CD4-positive, alpha-beta T cell (primary cell): ENCODE measurements at places on chromosomes 11 and 22. TPM values are rescaled to one million over a fixed set of nuclear protein-coding genes. Genes with fewer than 3 reads are reported as not detected.
A peak's percentile ranks its signal among the peaks of the same experiment; 100 is the strongest.

GRCh38 chr22:47457021-47457420 is 694.6 kb downstream of the TBC1D22A start:
- no peak overlapping the region for H3K27ac ChIP-seq
- no peak overlapping the region for H3K4me3 ChIP-seq
- no peaks in the 10 kb centered on the region for H3K4me1 ChIP-seq
- no peaks in the 10 kb centered on the region for H3K36me3 ChIP-seq

DNA sequence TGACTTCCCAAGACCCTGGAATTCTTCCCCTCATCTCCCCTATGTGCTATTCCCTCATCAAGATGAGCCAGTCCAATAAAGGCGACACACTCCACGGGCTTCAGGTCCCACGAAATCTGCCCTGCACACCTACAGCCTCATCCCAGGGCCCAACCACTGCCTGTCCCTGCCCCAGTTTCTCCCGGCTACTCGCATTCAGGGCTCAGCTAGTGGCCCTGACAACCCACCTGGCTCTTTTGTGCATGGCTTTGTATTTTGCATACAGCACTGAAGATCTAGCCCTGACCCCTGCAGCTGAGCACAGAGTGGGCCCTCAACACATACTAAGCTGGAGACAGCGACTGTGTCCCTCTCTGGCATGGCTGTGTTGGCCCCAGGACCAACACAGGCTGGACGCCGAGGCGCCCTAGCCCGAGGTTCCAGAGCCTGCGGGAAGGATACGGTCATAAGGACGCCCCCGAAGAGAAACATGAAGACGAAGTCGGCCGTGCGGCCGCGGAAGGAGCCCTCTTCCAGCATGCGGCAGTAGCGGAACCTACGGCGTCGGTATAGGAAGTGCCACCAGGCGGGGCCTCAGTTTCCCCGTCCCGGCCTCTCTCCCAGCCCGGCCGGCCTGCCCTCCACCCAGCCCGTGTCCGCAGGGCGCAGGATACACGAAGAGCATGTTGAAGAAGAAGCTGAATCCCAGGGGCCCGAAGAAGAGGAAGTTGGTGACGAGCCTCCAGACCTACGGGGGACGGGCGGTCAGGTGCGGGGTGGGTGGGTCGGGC is 710 bp downstream of the DERL3 start:
- no peaks in the 10 kb centered on the region for H3K27me3 ChIP-seq
- peaks cover 25% of the 10 kb centered on the region for H3K4me1 ChIP-seq
- peaks cover 25% of the 10 kb centered on the region for H3K36me3 ChIP-seq
- H3K4me3 ChIP-seq, result peak overlapping the region; percentile 80

GRCh38 chr11:37141707-37142106 is 543.7 kb upstream of the RAG2 start:
- DNase-seq, result no peak
- no peak overlapping the region for H3K4me3 ChIP-seq
- no peaks in the 10 kb centered on the region for H3K4me1 ChIP-seq

- no peaks in the 10 kb centered on the region for H3K36me3 ChIP-seq
- DNase-seq, result no peak
These were observed 127.2 kb upstream of the ALX4 start for GRCh38 chr11:44437122-44437521.

DNA sequence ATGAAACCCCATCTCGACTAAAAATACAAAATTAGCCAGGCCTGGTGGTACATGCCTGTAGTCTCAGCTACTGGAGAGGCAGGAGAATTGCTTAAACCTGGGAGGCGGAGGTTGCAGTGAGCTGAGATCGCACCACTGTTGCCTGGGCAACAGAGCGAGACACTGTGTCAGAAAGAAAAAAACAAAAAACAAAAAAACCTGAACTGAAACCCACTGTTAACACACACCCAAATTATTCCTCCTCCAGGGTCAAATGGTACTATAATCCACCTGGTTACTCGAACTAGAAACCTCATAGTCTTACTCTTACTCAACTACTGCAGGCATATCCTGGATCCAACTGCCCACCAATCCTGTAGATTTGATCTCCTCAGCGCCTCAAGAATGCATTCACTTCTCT is 35.5 kb downstream of the USP28 start:
- no peaks in the 10 kb centered on the region for H3K4me1 ChIP-seq
- no peak overlapping the region for H3K4me3 ChIP-seq
- H3K27ac ChIP-seq, result no peak overlapping the region
- no peaks in the 10 kb centered on the region for H3K27me3 ChIP-seq
- H3K36me3 ChIP-seq, result peaks cover 18% of the 10 kb centered on the region

GRCh38 chr11:60831501-60832079 is 10.3 kb upstream of the CCDC86 start:
- H3K4me1 ChIP-seq, result peaks cover 5% of the 10 kb centered on the region
- H3K27me3 ChIP-seq, result no peaks in the 10 kb centered on the region
- no peaks in the 10 kb centered on the region for H3K36me3 ChIP-seq
- H3K4me3 ChIP-seq, result no peak overlapping the region

DNA sequence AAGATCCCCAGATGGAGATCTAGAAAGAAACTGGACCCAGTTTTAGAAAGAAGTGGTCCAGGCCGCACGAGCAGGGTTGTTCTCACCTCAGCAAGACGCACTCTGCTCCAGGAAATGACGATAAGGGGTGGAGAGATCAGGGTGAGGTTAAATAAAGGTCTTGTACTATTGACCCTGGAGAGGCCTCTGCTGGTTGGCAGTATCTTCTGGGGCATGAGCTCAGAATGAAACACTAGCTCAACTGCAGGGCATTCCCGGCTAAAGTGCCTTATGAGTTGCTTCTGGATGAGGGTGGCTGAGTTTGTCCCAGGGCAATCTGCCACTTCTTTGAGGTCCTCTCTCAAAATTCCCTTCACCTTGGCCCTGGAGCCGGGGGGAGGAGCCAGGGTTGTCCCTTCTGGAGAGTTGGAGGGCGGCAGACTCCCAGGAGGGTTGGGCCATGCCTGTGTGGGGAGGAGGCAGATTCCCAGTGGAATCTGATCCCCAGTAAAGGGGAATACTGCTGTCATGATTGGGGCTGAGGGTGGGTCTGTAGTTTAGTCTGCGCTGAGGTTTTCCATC is 10.9 kb downstream of the USP2 start:
- DNase-seq, result no peak
- no peak overlapping the region for H3K27ac ChIP-seq
- no peaks in the 10 kb centered on the region for H3K36me3 ChIP-seq
- H3K27me3 ChIP-seq, result peaks cover 24% of the 10 kb centered on the region
- no peak overlapping the region for H3K4me3 ChIP-seq
- H3K4me1 ChIP-seq, result peaks cover 13% of the 10 kb centered on the region

DNA sequence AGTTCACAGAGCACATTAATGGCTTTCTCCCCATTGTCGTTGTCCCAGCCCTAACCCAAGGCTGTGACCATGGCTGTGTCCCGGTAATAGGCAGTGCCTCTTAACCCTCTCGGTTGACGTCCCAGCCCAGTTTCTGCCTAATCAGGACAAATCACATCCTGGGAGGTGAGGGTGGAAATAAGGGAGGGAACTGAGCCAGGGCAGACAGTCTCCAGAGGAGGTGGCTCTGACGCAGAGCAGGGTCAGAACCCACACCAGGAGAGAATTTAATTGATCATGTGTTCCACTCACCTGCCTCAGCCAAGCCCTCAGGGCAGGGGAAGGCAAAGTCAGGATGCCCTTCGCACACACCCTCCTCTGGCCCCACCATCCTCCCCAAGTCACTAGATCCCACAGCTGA is 17.0 kb downstream of the SLC43A1 start:
- no peaks in the 10 kb centered on the region for H3K27me3 ChIP-seq
- H3K4me3 ChIP-seq, result no peak overlapping the region
- no peak overlapping the region for H3K27ac ChIP-seq
- DNase-seq, result no peak
- H3K36me3 ChIP-seq, result peaks cover 35% of the 10 kb centered on the region

DNA sequence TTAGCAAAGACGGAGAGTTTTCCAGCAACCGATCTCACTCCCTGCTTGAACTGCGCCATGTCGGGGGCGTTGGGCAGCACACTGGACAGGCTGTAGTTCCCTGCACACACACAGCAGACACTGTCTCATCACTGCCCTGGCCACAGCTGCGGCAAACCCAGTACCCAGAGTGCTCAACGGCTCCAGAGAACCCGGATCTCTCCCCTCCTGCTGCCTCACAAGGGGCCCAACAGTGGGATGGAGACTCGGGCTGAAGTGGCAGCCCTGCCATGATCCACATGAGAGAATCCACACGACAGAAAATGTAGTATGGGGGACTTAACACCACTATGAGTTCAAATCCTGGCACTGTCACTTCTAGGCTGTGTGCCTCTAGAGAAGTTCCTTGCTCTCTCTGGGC is 58.0 kb downstream of the ARFGAP3 start:
- H3K36me3 ChIP-seq, result peaks cover 55% of the 10 kb centered on the region
- H3K4me3 ChIP-seq, result no peak overlapping the region
- DNase-seq, result no peak
- no peaks in the 10 kb centered on the region for H3K4me1 ChIP-seq
- H3K27me3 ChIP-seq, result no peaks in the 10 kb centered on the region
- H3K27ac ChIP-seq, result no peak overlapping the region

- no peak overlapping the region for H3K4me3 ChIP-seq
- H3K27ac ChIP-seq, result no peak overlapping the region
- DNase-seq, result no peak
- peaks cover 9% of the 10 kb centered on the region for H3K27me3 ChIP-seq
These were observed 32.5 kb upstream of the SLC22A9 start for GRCh38 chr11:63337070-63337469.

GRCh38 chr11:72238492-72239312 is 5.3 kb downstream of the PHOX2A start:
- no peak overlapping the region for H3K27ac ChIP-seq
- peaks cover 24% of the 10 kb centered on the region for H3K4me1 ChIP-seq
- DNase-seq, result no peak
- no peak overlapping the region for H3K4me3 ChIP-seq
- H3K27me3 ChIP-seq, result peaks cover 38% of the 10 kb centered on the region

DNA sequence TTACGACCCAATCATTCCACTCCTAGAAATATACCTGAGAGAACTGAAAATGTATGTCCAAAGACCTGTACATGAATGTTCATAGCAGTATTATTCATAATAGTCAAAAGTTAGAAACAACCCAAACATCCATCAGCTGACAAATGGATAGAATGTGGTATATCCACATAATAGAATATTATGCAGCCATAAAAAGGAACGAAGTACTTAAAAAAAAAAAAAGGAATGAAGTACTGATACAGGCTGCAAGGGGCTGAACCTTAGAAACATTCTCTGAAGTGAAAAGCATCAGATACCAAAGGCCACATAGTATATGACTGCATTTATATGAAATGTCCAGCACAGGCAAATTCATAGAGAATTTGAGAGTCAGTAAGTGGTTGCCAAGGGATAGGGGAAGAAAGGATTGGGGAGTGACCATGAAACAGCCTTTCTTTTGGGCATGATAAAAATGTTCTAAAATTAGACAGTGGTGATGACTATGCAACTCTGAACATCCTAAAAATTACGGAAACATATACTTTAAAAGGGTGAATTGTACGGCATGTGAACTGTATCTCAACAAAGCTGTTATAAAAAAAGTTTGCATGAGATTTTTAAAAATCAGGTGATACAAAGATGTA is 1.8 kb downstream of the TPST2 start:
- no peaks in the 10 kb centered on the region for H3K27me3 ChIP-seq
- peaks cover 7% of the 10 kb centered on the region for H3K36me3 ChIP-seq
- no peak overlapping the region for H3K27ac ChIP-seq
- H3K4me1 ChIP-seq, result peaks cover 62% of the 10 kb centered on the region
- no peak for DNase-seq

DNA sequence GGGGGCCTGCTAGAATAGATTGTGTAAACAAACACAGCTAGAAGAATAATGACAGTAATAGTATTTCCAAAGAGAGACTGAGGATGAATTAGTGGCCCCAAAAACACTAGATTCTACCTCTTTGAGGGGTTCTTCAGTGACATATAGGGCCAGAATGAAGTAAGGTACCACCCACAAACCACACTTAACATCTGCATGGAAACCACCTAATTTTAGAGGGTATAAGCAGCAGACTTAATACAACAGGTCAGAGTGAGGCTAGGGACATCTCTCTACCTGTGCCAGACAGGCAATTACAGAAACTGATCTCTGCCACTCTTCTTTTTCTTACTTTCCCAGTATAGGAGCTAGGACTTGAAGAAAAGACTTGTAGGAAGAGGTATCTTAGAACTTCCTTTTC is 20.1 kb downstream of the ELP4 start:
- no peak overlapping the region for H3K4me3 ChIP-seq
- H3K4me1 ChIP-seq, result no peaks in the 10 kb centered on the region
- no peaks in the 10 kb centered on the region for H3K27me3 ChIP-seq

- no peak for DNase-seq
- no peak overlapping the region for H3K27ac ChIP-seq
- no peaks in the 10 kb centered on the region for H3K4me1 ChIP-seq
- H3K27me3 ChIP-seq, result no peaks in the 10 kb centered on the region
- no peak overlapping the region for H3K4me3 ChIP-seq
These were observed 24.4 kb upstream of the PSMA1 start for GRCh38 chr11:14544611-14545010.

DNA sequence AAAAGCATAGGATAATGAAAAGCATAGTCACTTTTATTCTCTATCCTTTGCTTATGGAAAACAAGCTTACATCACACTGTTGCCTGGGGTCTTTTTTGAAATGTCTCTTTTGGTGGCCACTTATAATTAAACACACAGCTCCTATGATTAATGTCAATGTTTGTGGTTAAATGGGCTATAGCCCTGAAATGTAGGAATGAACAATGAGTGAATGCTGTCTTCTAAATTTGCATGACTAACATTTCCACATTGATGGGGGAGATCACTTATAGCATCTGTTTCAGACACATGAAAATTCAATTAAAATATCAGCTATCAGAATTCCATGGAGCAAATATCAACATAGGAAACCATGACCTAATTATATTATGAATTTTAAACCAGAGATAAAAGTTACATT is 171.4 kb upstream of the FAT3 start:
- H3K4me3 ChIP-seq, result no peak overlapping the region
- no peak overlapping the region for H3K27ac ChIP-seq
- no peaks in the 10 kb centered on the region for H3K36me3 ChIP-seq
- no peaks in the 10 kb centered on the region for H3K4me1 ChIP-seq

DNA sequence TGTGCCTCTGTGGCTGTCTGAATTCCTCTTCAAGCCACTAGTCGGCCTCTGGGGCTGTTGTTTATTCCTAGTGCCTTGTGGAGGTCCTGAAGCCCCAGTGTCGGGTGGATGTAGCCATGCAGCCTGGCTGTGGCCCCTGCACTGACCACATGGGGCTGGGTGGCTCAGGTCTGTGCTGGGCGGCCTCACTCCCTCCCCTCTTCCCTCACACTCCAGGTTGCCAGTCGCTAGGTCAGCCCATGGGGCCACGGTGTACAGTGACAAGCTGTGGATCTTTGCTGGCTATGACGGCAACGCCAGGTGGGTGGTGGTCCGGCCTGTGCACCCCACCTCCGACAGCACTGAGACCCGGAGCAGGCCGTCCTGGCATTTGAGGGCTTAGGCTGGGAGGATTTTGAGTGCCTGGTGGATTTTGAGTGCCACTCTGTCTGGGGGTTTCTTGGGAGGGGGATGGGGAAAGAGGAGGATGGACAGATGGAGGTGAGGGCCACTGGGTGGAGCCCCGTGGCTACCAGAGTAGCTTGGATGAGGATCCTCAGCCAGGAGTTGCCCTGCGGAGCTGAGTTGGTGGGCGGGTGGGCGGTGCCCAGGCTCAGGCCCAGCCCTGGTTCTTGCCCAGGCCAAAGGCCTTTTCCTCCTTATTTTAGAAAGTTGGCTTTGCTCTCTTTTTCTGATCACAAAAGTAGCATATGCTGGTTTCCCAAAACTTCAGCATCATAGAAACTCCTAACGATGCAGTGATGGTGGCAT is 6.7 kb downstream of the LZTR1 start:
- H3K27ac ChIP-seq, result no peak overlapping the region
- no peak overlapping the region for H3K4me3 ChIP-seq
- peaks cover 69% of the 10 kb centered on the region for H3K36me3 ChIP-seq

The LSP1 gene
- 232 TPM for total RNA-seq

The KCTD14 gene
- not detected for total RNA-seq

The SCUBE2 gene
- 0.17 TPM for total RNA-seq

The LRFN4 gene
- total RNA-seq, result 2.5 TPM

The DEUP1 gene
- total RNA-seq, result not detected

The NOX4 gene
- not detected for total RNA-seq
